DND-41 (cell line): ENCODE measurements at places on chromosomes 2 and 18.
A peak's percentile ranks its signal among the peaks of the same experiment; 100 is the strongest.

DNA sequence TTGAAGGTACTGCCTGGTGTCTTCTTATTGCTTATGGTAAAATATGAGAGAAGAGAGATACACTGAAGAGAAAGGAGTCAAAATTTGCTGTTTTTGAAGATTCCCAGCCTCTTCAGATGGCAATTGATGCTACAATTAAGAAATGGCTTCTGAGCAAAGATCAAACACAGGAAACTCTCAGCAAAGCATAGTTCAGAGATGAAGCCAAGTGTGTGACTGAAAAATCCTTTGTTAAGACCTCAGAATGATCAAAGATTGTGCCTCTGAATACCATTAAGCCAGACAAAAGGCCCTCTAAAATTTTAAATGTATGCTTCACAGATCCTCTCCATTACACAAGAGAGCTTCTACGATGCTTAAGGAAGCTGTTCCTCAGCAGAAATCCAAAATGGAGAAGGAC is 216.3 kb downstream of the UXS1 start:
- no peak for DNase-seq

DNA sequence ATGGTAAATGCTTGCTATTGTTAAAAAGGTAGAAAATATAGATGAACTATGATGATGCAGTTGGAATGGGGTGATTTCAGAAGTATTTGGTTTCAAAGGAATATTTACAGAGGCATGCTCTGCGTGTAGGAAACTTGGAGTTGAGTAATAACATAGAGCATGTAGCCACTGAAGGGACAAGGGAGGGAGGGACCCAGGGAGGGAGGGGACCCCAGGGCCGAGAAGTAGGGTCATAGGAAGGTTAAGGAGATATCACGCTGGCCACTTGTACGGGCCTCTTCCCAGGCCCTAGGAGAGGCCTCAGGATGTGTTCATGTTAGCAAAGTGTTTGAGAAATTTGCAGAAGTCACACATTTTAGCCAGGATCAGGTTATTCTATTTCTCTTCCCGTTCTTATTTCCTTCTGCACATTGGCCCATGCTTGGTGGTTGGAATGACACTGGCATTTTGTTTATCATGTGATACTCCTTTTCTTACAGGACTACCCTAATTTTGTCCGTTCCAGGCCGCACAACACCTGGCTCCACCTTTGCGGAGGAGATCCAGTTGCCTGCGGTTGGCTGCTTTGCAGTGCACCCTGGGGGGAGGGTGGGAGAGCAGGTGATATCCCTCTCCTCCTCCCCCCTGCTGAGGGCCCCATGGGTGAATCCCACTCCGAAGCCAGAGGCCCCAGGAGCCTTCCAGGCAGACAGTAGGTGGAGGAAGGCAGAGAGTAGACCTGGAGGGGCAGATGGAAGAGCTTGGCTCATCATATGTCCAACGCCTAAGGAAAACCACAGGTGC is 16.9 kb upstream of the ACKR3 start:
- DNase-seq, result no peak

DNA sequence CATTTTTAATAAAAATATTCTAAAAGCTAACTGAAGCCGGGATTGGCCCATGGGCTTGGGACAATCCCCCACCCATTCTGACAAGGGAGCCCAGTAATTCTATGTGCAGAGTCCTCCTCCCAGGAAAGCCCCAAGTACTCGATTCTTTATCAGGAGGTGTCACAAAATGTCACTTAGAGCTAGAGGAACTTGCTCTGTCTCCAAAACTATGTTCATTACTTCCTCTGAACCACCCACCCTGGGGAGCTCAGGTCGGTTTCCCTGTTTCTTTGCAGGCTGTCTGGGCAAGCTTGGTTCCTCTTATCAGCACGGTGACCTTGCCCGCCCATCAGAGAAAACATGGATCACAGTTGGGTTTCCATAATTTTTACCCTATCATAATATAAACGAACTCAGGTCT is 430.6 kb upstream of the ID2 start:
- DNase-seq, result no peak

- DNase-seq, result peak; percentile 46
Observed at GRCh38 chr2:96264656-96265348, 995 bp downstream of the TMEM127 start.

GRCh38 chr2:85133751-85134254 is 611 bp downstream of the TCF7L1 start:
- DNase-seq, result no peak

DNA sequence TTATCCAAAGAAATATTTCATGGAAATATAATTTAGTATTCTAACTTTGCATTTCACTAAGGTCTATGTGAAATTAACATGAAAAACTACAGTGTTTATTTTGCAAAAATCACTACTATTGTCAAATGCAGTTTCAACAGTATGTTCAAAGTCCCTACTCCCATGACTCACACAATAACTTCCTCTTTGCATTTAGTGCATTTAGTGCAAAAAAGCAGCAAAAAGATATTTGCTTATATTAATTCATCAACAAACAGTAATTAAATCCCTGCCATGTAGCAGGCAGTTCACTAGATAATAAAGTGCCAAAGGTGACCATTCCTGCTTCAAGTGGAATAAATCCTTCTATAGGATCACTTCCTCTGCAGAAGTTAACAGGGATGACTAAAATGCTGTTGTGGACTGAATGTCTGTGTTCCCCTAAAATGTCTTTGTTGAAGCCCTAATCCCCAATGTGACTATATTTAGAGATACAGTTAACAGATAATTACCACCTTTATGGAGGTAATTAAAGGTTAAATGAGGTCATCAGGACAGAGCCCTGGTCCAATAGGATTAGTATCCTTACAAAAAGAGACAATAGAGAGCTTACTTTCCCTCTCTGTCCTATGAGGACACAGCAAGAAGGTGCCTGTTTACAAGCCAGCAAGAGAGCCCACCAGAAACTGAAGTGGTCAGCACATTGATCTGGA is 61.7 kb downstream of the STK39 start:
- DNase-seq, result no peak

DNA sequence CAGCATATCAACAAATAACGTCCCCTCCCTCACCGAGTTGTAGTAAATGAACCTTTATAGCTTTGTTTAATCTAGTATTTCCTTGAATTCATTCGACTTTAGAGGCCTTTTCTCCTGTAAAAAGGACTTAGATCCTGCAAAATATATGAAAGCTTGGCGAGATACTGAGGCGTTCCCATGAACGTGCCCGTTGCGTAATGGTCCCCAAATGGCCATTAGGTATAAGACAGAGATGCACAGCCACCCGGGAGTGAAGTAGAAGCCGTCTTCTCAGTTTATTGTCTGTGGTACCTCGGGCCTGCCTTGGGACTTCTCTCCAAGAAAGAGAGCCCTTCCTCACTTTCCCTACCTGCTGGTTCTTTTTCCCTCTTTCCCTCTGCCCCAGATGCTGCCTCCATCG is 310.6 kb downstream of the CELF4 start:
- DNase-seq, result no peak

GRCh38 chr2:128981353-128981752 is 662.7 kb upstream of the HS6ST1 start:
- DNase-seq, result no peak

DNA sequence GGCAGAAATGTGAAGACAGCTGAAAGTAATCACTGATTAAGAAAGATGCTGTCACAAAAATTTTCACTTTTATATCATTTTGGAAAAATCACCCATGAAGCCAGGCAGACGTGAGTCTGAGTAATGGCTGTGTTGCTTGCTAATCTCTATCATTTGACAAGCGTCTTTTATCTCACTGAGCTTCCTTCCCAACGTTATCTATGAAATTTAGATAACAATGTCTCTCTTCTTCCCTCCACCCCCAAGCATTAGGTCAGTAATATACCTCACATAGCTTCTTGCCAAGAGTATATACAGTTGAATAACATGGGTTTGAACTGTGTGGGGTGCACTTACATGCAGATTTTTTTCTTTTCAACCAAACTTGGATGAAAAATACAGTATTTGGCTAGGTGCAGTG is 388.6 kb upstream of the NRXN1 start:
- no peak for DNase-seq

- DNase-seq, result peak; percentile 83
Observed at GRCh38 chr2:10408649-10409579, 39.2 kb downstream of the ODC1 start.

DNA sequence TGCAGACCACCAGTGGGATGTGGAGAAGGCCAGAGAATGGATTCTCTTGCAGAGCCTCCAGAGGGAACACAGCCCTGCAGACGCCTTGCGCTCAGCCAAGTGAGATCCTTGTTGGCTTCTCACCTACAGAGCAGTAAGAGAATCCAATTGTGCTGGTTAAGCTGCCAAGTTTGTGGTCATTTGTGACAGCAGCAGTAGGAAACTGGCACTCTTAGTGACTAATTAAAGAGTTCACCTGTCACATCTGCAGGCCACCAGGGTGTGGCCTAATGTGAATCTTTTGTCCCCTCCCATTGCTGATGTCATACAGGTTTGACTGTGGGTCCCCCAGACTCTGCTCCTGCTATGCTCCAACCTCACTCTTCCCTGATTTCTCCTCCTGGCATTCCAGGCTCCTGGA is 235.9 kb downstream of the TFCP2L1 start:
- DNase-seq, result no peak

GRCh38 chr2:10868465-10869314 is 43.0 kb upstream of the KCNF1 start:
- DNase-seq, result no peak

DNA sequence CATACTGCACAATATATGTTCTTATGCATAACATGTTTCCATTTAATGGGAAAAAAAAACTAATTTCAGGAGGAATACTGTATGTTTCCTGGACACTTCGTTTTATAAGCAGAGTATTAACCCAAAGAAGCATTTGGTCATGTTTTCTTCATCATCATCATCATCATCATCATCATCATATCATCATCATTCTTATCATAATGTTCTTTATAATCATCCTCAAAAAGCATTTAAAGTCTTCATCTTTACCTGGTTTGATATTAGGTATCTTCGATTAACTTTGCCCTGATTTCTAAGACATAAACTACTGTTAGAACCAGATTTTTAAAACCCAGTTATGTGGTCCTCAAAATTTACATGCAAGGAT is 47.9 kb downstream of the ZEB2 start:
- no peak for DNase-seq

DNA sequence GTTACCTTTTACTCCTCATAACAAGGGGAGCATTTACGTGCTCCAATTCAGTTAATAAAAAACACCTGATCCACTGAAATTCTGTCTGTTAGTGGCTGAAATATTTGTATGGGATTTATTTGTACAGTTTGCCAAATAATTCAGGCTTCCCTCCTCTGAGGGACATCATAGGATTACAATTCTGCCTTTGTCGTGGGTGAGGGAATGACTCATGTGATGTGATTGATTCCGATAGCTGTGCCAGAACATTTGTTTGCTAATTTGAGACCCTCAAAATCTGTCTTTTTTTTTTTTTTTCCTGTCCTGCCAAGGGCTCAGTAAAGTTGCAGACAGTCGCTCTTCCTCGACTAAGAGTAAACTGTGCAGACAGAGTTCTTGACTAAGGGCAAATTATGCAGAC is 612.6 kb upstream of the CDH2 start:
- no peak for DNase-seq

- DNase-seq, result no peak
Observed at GRCh38 chr18:57981308-57982028, 62.6 kb upstream of the NEDD4L start.

- DNase-seq, result no peak
Observed at GRCh38 chr2:177972782-177973181, 99.8 kb downstream of the PDE11A start.

GRCh38 chr2:24903161-24904103 is 16.6 kb downstream of the ADCY3 start:
- no peak for DNase-seq

- no peak for DNase-seq
Observed at GRCh38 chr2:191150230-191150599, 579 bp downstream of the STAT4 start.

DNA sequence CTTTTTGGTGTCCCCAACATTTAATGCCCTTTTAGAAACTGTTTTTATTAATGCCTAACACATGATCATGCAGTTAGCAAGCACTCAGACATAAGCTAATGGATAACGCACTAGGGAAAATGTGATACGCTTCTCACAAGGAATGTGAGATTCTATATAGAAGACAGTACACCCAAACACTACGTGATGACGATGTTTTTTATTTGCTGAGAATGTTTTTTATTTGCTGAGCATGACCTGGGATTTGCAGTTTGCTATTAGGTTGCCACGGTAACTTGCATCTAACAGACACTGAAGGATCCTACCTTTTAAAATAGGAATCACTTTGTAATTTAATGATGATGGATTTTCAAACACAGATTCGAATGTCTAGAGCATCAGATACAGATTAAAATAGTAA is 4.9 kb downstream of the SMC6 start:
- DNase-seq, result no peak

DNA sequence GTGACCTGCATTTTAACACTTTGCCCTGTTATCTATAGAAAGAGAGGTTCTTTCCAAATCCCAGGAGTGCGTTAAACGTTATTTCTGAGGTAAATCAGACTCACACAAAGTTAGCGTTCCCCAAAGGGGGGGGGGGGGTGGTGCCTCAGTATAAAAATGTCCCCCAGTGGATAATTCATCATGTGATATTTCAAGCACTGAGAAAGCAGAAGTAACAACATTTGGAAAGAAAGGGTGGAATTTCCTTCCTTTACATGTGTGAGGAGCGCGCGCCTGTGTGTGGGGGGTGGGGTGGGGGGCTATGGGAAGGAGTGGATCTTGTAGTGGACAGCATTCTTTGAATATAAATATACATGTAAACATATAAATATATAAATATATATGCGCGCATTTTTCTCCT is 630.9 kb downstream of the NYAP2 start:
- no peak for DNase-seq

- DNase-seq, result no peak
Observed at GRCh38 chr2:120786038-120786960, 50.6 kb downstream of the GLI2 start.

- DNase-seq, result no peak
Observed at GRCh38 chr18:67788310-67789164, 272.0 kb upstream of the DSEL start.

- DNase-seq, result no peak
Observed at GRCh38 chr2:127096280-127096679, 10.7 kb downstream of the BIN1 start.

GRCh38 chr2:171910494-171910893 is 11.8 kb upstream of the HAT1 start:
- no peak for DNase-seq

DNA sequence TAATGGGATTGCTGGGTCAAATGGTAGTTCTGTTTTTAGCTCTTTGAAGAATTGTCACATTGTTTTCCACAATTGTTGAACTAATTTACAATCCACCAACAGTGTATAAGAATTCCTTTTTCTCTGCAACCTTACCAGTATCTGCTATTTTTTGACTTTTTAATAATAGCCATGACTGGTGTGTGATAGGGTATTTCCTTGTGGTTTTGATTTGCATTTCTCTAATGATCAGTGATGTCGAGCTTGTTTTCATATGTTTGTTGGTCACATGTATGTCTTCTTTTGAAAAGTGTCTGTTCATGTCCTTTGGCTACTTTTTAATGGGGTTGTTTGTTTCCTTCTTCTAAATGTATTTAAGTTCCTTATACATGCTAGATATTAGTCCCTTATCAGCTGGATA is 322.3 kb downstream of the CDH2 start:
- no peak for DNase-seq

GRCh38 chr2:13495051-13495450 is 778.3 kb downstream of the TRIB2 start:
- no peak for DNase-seq
